ENCODE measurements at places on chromosomes 4 and X.

- no peak for DNase-seq
Measured at GRCh38 chrX:101642093-101642492, 17.6 kb downstream of the ARMCX2 start.

- DNase-seq: no peak
Measured at GRCh38 chr4:86521373-86521969, 72.6 kb upstream of the PTPN13 start.

DNA sequence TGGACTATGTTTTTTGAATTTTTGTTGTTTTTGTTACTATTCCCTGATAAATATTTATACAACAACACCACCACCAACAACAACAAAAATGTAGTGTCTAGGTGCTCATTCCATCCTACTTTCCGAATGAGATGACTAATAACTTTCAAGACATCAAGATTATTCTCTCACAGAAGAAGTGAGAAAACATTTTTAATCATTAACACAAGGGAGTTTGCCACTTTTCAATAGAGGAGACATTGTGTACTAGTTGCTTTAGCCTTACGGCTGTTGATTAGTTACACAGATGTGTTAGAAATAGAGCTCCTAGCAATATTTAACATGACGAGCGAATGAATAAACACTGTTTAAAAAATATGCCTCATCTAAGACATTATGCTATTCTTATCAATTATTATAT is 898.8 kb downstream of the C4orf33 start:
- DNase-seq: no peak

- DNase-seq: no peak
Measured at GRCh38 chr4:109128589-109128988, 173.9 kb downstream of the COL25A1 start.

- no peak for DNase-seq
Measured at GRCh38 chr4:125677665-125678307, 363.0 kb downstream of the FAT4 start.

GRCh38 chrX:129798888-129799287 is 19.1 kb downstream of the SASH3 start:
- peak; percentile 34 for DNase-seq

GRCh38 chr4:19033816-19034733 is 1012.5 kb upstream of the LCORL start:
- no peak for DNase-seq

- no peak for DNase-seq
Measured at GRCh38 chr4:187604984-187605383, 390.6 kb upstream of the ZFP42 start.

DNA sequence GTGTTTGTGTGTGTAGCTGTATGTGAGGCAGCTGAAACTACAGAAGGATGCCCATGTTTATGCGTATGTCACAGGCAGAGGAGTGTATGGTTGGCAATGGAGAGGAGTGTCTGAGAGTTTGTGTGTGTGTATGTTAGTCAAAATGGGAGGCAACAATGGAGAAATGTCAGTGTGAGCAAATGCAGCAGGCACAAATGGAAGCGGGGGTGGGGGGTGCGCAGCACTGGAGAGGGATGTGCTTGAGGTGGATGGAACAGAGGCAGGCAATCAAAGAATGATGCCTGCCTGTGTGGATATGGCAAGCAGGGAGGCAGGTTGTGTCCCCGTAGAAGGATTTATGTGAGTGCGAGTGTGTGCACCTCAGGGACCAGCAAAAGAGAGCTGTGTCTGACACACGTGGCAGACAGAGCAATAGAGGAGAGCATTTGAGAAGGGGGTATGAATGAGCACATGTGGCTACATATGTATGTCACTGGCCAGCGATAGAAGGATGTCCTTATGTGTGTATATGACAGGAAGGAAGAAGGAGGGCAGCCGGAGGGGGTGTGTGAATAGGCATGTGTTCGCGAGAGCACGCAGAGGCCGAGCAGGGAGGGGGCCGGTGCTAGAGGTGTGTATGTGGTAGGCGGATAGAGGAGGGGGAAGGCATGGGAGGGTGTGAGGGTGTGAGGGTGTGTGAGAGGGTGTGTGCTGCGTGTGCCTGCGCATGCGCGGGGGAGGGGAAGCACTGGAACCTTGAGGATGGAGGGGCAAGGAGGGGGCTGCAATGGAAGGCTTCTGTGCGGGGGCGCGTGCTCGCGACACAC is 1.1 kb downstream of the PJA1 start:
- peak; percentile 15 for DNase-seq

DNA sequence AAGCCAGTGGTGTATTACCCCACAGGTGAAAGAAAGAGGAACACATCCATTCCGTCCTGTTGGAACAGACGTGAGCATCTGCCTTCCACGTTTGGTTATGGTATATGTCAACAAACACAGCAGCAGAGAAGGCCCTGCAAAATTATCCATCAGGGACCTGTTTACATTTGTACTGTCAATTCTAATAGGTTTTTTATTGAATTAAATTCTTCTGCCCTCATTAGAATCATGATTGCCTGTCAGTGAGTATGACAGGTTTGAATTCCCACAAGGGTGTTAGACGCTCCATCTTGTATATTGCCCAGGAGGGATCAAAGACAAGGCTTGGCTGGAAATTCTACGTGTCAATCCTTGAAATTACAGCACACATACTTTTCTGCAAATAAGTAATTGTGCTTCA is 339.9 kb upstream of the NOCT start:
- no peak for DNase-seq

- DNase-seq: no peak
Measured at GRCh38 chr4:108272046-108272445, 103.3 kb upstream of the LEF1 start.

DNA sequence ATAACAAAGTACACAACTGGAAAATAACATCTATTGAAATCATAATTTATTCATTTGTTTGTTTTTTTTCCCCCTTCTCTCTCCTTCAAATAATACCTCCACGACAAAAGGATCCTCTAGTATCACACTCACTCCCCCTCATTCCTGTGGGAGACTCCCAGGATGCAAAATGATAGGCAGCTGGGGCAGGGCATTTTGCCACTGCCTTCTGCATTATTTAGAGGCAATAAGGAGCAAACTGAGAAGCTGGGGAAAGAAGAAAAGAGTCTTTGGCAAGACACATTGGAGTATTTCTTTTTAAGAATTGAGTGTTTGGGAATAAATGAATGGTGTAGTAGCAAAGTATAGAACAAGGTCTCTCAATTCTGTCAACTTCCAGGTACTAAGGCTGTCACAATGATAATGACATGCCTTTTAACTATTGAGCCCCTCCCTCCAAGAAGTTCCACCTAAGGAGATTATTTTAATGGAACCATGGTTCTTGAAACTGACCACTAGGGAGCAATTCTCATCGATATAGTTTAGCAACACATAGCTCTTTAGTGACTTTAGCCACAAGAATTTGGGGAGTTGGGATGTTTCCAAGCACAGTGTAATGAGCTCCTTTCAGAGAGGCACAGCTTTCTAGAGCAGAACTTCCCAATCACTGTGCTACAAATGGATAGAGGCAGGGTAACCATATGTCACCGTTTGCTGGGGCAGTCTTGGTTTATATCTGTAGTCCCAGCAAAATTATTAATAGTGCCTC is 303.3 kb downstream of the FRMPD4 start:
- DNase-seq: no peak

DNA sequence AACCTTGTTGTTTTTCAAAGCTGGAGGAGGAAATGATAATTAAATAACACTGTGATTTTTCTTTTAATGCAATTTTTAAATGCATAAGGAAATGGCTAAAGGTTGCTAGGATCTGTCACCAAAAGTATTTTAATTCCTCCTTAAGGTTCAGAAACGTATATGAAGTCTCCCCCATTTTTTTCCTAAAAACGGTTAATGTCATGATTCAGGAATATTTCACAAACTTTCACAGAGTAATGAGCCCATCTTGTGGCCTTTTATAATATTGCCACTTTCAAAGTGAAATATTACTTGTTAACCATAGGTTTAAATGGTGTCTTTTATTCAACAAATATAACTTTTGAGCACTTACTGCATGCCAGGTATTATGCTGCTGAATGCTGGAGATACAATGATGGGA is 99.5 kb upstream of the USP38 start:
- no peak for DNase-seq

- no peak for DNase-seq
Measured at GRCh38 chrX:13688384-13688957, 457 bp upstream of the RAB9A start.

DNA sequence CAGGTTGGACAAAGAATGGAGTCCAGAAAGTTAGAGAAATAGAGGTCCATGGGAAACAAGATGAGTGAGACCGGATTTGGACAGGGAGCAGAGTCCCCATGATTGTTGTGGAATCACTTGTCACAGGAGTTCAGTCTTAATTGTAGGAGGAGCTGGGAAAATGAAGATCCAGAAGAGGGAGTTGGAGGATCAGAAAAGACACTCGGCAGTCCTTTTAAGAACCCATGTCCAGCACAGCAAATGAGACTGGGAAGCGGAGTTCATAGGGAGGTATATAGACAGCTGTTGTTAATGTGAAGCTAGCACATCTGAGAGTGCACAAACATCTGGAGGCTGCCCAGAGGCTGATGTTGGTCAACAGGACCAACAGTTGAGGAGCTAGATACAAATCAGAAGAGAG is 111.4 kb upstream of the RXFP1 start:
- DNase-seq: no peak
